Osteoblast (primary cell): ENCODE measurements at places on chromosomes 3 and 15. TPM values are rescaled to one million over a fixed set of nuclear protein-coding genes. Genes with fewer than 3 reads are reported as not detected.

Gene RASGRF1
- total RNA-seq, result under 0.01 TPM in 1 of 2 replicates, not detected in the other

Gene FMN1
- total RNA-seq, result 9.0 and 11.2 TPM in 2 replicates

Gene SLC12A1
- not detected in 2 replicates for total RNA-seq

Gene ISLR2
- under 0.01 TPM in 1 of 2 replicates, not detected in the other for total RNA-seq

Gene ZNF35
- 14.7 and 16.3 TPM in 2 replicates for total RNA-seq

Gene SAMD7
- not detected in 2 replicates for total RNA-seq

Gene PLXND1
- 126 and 134 TPM in 2 replicates for total RNA-seq

Gene GANC
- total RNA-seq, result 21.0 and 24.2 TPM in 2 replicates

Gene TOMM70
- 52.5 and 57.8 TPM in 2 replicates for total RNA-seq

Gene FBXL2
- total RNA-seq, result 23.2 and 23.6 TPM in 2 replicates

Gene FEZF2
- not detected in 2 replicates for total RNA-seq

Gene UBP1
- total RNA-seq, result 69.0 and 77.4 TPM in 2 replicates

Gene LINGO1
- under 0.01 and 1.1 TPM in 2 replicates for total RNA-seq

Gene KLF15
- 4.3 and 4.4 TPM in 2 replicates for total RNA-seq

Gene CHRNA7
- total RNA-seq, result under 0.01 TPM in 1 of 2 replicates, not detected in the other

Gene ZNF660
- total RNA-seq, result 5.0 and 5.8 TPM in 2 replicates

Gene SPTSSB
- not detected in 2 replicates for total RNA-seq

Gene FETUB
- not detected in 2 replicates for total RNA-seq

Gene SCN5A
- total RNA-seq, result under 0.01 TPM in 1 of 2 replicates, not detected in the other

Gene SLC22A13
- 0.29 and 0.36 TPM in 2 replicates for total RNA-seq
